Iris pigment epithelial cell (primary cell): ENCODE measurements at places on chromosomes 7 and 10.

DNA sequence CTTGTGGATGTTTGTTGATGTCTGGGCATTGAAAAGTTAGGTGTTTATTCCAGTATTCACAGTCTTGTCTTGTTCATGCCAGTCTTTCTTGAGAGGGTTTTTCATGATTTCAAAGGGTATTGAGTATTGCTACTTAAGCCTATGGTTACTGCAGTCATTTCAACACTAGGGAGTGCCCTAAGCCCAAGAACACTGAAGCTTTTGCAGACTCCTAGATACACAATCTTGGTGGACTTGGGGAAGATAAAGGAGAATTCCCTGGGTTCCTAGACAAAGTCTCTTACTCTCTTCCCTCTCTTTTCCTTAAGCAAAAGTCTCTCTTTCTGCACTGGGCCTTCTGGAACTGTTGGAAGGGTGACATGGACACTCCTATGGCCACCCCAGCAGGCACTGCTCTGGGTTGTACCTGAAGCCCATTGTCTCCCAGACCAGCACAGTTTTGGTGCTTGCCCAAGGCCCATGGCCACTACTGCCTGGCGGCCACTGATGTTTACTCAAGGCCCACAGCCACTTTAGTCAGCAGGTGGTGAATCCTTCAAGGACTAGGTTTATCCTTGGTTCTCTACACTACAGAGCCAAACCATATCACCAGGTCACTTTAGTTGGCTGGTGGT lies 24.9 kb downstream of the SAMD9 start:
- DNase-seq: peak; percentile 76

GRCh38 chr10:11328264-11329061 lies 283.0 kb downstream of the USP6NL start:
- DNase-seq: no peak

DNA sequence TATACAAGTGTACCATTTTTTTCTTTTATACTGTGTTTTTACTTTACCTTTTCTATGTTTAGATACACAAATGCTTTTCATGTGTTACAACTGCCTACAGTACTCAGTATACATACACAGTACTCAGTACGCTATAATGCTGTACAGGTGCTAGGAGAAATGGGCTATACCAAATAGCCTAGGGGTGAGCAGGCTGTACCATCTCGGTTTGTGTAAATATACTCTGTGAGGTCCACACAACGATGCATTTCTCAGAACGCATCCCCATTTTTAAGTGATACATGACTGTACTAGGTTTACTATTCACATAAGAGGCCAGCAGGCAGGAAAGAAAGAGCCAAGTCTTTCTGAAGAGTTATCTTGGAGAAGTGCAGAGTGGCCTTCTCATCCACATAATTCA lies 426.4 kb upstream of the MTPN start:
- DNase-seq: no peak

- no peak for DNase-seq
Measured at GRCh38 chr7:115775981-115776380, 254.6 kb downstream of the TFEC start.

- peak; percentile 51 for DNase-seq
Measured at GRCh38 chr10:93208717-93209464, 135.2 kb downstream of the CYP26A1 start.

GRCh38 chr10:18423058-18423637 lies 228.2 kb downstream of the NSUN6 start:
- DNase-seq: no peak

GRCh38 chr10:87799860-87800259 lies 18.2 kb downstream of the ATAD1 start:
- no peak for DNase-seq
